Aorta (tissue), 5 donors: ENCODE measurements at places on chromosomes 5 and 9.
A peak's percentile ranks its signal among the peaks of the same experiment; 100 is the strongest.

- DNase-seq = peak; percentile 81
Measured at GRCh38 chr9:132241840-132242620, 80.2 kb downstream of the NTNG2 start.

DNA sequence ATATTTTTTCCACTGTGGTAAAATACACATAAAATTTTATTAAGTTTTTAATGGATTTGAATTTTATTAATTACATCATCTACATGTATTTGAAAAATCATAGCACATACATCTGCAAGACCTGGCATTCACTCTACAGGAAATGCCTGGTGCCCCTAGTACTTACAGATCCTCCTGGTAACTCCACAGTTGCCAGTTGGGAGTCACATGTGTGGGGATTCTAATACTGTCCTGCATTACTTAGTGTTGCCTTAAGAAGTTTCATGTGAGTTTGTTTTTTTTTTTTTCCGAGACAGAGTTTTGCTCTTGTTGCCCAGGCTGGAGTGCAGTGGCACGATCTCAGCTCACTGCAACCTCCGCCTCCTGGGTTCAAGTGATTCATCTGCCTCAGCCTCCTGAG lies 18.1 kb downstream of the KDM3B start:
- DNase-seq = no peak

- no peak for DNase-seq
Measured at GRCh38 chr9:77392328-77392727, 215.0 kb downstream of the VPS13A start.

DNA sequence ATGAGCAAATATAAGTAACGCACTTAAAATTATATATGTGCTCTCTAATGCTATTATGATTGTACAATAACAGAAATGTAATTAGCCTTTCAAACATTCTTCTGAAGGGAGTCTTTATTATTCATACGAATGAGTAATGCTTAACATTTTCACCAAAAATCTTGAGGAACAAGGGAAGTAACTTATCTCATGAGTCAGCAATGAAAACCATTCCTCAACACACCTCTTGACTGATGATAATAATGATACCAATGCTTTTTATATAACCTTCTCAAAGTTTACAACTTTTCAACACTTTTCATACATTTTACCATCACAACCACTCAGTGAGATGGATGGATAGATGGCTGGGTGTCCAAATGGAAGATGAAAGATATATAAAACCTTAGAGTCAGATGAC lies 369.3 kb downstream of the BNC2 start:
- no peak for DNase-seq

DNA sequence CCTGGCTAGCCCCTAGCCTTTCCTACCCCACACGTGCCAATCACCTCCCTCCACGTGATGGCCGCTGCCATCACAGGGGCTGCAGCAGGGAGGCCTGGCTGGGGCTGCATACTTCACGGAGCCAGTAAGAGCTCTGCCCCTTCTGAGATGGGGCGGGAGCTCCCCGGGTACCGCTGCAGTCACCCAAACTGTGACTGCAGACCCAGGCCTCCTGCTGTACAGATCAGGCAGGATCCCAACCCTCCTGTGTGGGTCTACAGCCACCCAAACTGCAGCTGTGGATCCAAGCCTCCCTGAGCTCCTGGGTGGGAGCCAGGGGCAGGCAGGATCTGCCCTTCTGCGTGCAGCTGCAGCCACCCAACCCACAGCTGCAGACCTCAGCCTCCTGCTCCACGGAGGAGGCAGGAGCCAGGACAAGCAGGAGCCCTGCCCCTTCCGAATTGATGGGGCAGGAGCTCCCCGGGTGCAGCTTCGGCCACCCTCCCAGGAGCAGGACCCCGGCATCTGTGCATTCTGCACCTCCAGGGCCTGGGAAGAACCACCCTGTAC lies 3.2 kb upstream of the BTNL9 start:
- no peak for DNase-seq

DNA sequence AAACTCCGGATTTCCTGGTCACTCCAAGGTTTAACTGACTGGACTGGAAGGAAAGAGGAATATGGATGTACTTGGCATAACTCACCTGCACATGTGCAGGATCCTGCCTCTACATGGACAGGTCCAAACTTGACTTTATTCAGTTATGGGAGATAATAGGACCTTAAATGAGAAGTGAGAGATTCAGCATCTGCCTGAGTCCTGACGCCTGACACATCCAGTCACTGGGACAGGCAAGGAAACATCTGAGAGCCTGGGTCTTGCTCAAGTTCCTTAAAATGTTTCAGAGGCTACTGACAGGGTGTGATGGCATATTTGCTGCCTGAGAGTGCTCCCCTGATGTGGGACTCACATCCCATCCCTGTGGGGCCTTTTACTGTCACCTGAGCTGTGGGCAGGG lies 34.9 kb downstream of the ZNF354A start:
- DNase-seq = no peak
